ENCODE measurements at places on chromosomes 5 and 9.

- DNase-seq, result no peak
These were observed 288.9 kb downstream of the RAB3C start for GRCh38 chr5:58871648-58872242.

- DNase-seq, result peak; percentile 43
These were observed 29.5 kb downstream of the TNIP1 start for GRCh38 chr5:151051066-151051930.

- no peak for DNase-seq
These were observed 1.5 kb upstream of the MYO10 start for GRCh38 chr5:16937503-16938161.

DNA sequence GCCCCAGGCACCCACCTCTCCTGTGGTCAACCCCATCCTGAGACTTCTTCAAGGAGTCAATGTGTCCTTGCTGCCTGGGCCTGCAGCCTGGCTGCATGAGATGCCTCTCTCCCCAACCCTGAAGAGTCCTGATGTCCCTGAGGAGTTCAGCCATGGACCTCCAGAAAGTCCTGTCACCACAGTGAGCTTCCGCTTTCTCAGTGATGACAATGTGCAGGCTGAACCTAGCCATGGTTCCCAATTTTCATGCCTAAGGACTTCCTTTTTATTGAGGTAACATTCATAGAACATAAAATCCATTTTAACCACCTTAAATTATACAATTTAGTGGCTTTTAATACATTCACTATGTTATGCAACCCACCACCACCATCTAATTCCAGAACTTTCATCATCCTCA is 29.1 kb downstream of the DAP start:
- no peak for DNase-seq

DNA sequence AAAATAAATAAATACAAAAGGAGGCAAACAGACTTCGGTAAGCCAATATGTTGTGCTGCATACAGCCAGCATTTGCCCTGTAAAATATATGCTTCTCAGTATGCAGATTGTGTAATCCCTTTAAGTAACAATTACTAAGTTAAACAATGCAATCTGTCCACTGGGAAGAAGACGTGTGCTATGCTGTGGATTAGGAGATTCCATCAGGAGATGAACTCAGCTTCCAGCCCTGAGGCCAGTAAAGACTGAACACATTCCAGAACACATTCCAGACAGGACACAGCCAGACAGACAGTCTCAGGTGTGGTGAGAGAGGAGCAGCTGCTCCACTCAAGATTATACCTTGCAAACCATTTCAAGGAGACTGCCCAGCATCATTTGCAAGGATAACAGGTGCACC is 97.8 kb downstream of the MPDZ start:
- DNase-seq, result no peak

- DNase-seq, result no peak
These were observed 252.4 kb upstream of the NFIL3 start for GRCh38 chr9:91676046-91676445.

DNA sequence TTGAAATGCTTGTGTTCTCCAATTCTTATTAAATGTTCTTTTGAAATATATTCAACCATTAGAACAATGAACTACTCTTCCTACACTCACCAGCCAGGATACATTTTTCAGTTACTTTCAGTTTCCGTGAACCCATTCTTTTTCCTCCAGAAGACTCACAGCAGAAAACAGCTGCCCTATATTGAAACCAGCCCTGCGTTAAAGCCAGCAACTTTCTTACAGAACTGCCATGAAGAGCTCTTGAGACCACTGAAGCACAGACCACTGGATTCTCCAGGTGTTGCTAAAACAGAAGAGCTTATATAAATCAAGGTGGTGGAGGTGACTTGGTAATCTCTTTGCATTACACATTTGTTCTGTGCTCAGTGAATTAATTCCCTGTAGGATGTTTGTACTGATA is 365.9 kb upstream of the C9orf72 start:
- DNase-seq, result no peak

GRCh38 chr5:60503771-60504170 is 196.2 kb downstream of the DEPDC1B start:
- DNase-seq, result no peak

GRCh38 chr9:68427216-68427977 is 71.0 kb downstream of the PGM5 start:
- no peak for DNase-seq

All from stimulated activated CD8-positive, alpha-beta memory T cell treated with anti-CD3 and anti-CD28 coated beads, Interleukin-7, amount 100 ng/mL, for 48 hours (primary cell).